Stimulated activated CD4-positive, alpha-beta T cell treated with anti-CD3 and anti-CD28 coated beads, TNF-alpha, amount 100 ng/mL, for 1 hour (primary cell): ENCODE measurements at places on chromosomes 3 and 15.

GRCh38 chr15:52183562-52184173 is 7.5 kb downstream of the GNB5 start:
- no peak for DNase-seq

- no peak for DNase-seq
Observed at GRCh38 chr15:60528530-60528929, 49.6 kb upstream of the ICE2 start.

DNA sequence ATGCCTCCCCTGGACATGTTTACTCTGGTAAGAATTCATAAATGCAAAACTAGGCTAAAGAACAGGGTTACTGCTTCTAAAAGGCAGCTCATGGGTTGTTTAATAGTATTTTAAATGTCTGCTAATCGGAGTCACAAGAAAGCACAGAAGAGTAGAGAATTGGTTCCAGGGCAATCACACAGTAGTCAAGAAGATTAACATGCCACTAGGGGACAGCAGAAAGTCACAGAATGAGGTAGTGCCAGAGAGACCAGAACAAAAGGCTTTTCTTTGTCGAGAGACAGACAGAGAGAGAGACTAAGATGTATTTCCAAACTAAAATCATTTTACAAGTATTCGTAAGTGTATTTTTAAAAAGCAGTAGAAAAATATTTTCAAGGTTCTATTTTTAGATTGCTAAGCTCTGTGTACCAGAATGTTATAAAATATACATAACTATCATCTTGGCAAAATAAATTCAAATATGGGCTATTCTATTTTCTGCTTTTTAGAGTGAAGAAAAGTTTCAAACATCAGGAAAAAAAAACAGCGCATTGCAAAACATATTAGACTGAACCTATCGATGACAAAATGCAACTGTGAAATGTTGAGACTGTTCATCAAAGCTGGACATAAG is 78.3 kb upstream of the CDIN1 start:
- DNase-seq: no peak

- no peak for DNase-seq
Observed at GRCh38 chr3:146813496-146813895, 208.3 kb upstream of the PLSCR5 start.

DNA sequence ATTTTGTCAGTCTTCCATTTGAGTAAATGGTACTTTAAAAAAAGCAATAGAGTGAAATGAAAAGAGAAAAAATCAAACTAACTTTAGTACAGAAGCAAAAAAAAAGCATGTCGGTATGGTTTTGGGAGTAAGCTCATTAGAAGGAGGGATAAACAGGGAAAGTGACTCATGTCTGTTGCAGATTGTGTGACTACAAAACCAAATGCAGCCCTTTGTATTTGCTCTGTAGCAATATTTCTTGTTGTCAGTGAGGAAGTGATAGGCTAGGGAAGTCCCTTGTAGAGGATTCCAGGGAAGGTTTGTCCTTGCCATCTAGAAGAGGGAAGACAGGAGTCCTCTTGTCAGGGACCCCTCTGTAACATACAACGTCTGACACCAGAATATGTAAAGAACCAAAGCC is 150.5 kb upstream of the POU1F1 start:
- DNase-seq: no peak

- DNase-seq: no peak
Observed at GRCh38 chr3:14234251-14235002, 55.8 kb downstream of the LSM3 start.

DNA sequence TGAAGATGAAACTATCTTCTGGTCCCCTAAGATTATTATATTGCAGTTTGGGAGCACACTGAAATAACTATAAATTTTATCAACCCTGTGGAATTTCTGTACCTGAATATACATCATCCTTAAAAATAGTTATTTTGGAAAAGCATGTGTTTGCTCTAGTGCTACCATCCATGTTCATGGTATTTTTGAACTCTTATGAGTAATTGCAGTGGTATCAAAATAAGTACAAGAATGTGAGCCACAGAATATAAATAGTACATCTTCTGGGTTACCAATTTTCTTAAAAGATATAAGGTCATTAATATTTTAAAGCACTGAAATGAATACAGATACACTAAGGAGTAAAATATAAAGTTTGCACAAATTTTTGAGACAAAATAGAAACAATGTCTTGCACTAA is 206.5 kb downstream of the CBLB start:
- DNase-seq: no peak

- no peak for DNase-seq
Observed at GRCh38 chr3:175805825-175806224, 946.7 kb downstream of the NAALADL2 start.

- no peak for DNase-seq
Observed at GRCh38 chr15:63920504-63921175, 86.9 kb upstream of the HERC1 start.

GRCh38 chr15:82647835-82648256 is 683 bp upstream of the CPEB1 start:
- DNase-seq: no peak

DNA sequence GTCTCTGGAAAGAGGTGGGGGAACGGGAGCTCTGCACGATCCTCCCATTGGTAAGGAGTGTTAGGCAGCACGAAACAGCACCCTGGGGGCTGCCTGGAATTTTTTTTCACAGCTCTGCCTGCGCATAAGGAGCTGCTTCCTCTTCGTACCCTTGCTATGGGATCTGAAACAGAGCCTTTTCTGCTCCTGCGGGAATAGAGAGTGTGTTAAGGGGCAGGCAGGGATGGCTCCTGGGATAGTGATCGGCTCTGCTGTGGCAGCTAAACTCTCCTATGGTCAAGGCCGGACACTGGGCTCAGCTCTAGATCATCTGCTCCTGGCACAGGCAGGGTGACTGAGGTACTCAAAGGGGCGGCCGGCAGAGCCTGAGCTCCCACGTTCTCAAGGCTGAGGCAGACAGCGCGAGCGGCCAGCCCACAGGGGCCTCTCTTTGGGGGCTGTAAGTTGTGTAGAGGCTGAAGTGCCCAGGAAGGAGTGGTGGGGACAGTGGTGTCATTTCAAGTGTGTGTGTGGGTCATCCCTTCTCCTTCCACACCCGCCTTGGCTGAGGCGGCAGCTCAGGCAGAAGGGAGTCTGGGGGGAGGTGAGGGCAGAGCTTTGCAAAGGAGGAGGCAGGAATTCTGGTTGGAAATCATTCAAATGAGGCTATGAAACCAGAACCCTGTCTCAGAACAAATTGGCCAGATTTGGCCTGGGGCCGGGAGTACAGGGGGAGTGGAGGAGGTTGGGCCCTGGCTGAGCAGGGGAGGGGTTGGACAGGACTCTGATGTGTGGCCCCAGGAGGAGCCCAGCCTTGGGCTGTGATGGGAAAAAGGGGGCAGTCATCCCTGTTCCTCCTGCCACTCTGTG is 31.0 kb downstream of the EPHB3 start:
- DNase-seq: no peak

GRCh38 chr3:56761887-56762651 is 39.7 kb downstream of the ARHGEF3 start:
- DNase-seq: no peak

DNA sequence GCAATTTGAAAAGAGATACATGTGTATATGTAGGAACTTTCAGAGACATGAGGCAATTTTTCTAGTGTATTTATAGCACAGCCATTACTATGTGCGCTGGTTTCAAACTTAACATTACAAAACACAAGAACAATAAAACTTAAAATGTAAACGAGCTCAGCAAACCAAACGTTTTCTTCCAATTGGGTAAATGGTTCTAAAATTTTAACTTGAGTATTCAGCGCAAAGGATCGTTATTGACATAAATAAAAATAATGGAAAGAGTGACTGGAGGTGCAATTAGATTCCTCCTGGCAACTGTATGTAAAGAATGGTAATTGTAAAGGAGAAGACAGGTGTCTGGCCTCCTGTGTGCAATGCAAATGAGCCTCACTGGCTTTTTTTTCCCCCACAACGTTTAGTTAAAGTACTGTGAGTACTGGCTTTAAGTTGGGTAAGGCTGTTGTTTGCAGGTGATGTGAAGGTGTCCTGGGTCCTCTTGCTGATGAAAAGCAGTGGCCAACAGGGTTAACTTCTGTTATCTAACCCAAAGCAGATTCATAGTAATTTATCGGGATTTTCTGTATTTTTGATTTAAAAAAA is 14.1 kb upstream of the GADL1 start:
- DNase-seq: no peak

DNA sequence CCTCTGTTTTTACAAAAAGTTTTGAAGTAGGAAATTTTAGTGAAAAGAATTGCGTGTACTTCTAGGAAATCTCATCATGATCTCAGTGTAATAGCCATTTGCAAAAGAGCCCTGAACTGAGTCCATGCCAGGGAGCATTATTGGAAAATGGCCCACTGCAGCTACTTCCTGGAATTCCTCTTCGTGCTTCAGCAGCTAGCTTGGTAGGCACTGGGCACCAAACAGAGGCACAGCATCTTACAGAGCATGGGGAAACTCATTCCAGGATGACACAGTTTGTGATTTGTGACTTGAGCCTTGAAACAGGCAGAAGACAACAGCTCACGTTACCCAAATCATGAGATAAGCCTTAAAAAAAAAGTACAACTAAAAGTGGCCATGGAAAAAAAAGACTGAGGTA is 179.1 kb downstream of the WDR72 start:
- DNase-seq: no peak
